ENCODE measurements at places on chromosomes 11 and 22. TPM values are rescaled to one million over a fixed set of nuclear protein-coding genes. Genes with fewer than 3 reads are reported as not detected.

Gene CTSW
- 13.2 TPM for total RNA-seq

Gene SCGB1D2
- not detected for total RNA-seq

Gene TYR
- not detected for total RNA-seq

Gene OLFML1
- total RNA-seq: not detected

Gene LSP1
- 179 TPM for total RNA-seq

Gene PRAME
- total RNA-seq: not detected
